Activated naive CD4-positive, alpha-beta T cell treated with anti-CD3 and anti-CD28 coated beads, Interleukin-2, amount 10 ng/mL, durations not matched to agents 5 hours and 36 hours (primary cell): ENCODE measurements at places on chromosomes 13 and 19. TPM values are rescaled to one million over a fixed set of nuclear protein-coding genes. Genes with fewer than 3 reads are reported as not detected.

Gene SGCG
- not detected for total RNA-seq

Gene ZNF414
- 45.5 TPM for total RNA-seq

Gene DACT3
- total RNA-seq: 0.41 TPM

Gene PLPPR3
- total RNA-seq: not detected

Gene RFC3
- 24.9 TPM for total RNA-seq

Gene MARK4
- 22.1 TPM for total RNA-seq

Gene C5AR1
- total RNA-seq: not detected

Gene ZNF30
- total RNA-seq: 6.2 TPM

Gene ITGBL1
- not detected for total RNA-seq

Gene SPHK2
- total RNA-seq: 30.6 TPM

Gene LPAR2
- total RNA-seq: 42.1 TPM
